NCI-H1417 (cell line): ENCODE measurements at places on chromosomes 16 and 17.

DNA sequence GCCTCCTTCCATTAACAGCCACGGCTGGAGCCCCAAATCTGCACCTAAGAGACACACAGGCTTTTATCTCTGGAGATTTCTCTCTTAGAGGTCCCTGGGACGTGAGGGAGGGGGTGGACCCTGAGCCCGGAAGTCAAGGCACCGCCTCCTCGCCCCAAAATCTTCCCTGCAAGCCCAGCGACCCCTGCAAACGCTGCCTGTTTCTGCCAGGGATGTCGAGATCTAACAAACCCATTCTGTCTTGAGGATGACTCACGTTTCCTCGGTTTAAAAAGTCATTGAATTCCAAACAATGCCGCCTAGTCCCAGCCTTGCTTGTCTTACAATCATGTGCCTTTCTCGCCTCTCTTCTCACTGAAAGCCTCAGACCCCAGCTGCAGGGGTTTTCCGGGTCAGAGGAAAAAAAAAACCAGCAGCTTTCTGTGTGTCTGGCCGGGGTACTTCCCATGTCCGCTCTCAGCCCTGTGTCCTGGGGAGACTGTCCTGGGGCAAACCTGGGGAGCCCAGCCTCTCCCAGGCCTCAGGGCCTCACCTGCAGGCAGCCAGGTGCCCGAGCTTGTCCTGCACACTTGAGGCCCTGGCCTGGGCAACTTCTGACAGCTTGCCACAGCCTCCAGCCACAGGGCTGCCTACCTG is 15.4 kb downstream of the ARL2BP start:
- DNase-seq: no peak

DNA sequence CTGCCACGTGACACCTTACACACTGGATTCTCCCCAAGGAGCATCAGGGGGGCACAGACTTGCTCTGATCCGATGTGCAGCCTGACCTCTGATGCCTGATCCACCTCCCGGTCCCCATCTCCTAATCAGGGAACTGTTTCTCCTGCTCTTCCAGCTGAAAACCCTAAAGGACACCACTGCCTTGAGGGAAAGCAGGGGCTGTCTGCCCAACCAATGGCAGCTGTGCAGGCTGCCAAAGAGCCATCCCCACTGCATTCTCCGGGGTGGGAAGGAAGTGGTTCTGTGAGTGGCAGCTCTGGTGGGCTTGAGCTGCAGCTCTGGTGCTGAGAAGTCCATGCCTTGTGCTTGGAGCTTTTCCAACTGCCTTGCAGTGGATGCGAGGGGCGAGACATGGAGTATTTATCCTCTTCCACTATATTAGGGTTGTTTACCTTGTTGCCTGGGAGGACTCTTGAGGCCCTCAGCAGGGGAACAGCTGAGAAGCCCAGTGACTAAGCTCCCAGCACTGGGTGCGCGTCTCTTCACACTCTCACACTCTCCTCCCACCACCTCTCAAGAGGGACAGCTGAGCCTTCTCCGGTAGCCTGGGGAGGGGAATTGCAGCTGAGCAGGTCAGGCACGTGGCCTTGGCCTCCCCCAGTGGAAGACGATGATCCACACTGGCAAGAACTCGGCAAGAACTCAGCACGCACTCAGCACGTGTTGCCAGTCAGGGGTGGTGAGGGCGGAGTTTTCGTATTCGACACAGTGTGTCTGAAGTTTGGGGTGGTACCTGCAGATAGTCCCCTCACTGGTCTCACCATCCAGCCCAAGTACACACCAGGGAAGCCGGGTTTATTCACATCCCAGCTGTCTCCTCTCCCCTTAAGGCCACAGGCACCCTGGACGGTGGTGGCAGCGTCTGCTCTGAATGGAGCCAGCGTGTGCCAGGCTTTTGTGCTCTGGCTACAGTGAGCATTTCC is 21.1 kb upstream of the SPATA32 start:
- DNase-seq: peak; percentile 75

DNA sequence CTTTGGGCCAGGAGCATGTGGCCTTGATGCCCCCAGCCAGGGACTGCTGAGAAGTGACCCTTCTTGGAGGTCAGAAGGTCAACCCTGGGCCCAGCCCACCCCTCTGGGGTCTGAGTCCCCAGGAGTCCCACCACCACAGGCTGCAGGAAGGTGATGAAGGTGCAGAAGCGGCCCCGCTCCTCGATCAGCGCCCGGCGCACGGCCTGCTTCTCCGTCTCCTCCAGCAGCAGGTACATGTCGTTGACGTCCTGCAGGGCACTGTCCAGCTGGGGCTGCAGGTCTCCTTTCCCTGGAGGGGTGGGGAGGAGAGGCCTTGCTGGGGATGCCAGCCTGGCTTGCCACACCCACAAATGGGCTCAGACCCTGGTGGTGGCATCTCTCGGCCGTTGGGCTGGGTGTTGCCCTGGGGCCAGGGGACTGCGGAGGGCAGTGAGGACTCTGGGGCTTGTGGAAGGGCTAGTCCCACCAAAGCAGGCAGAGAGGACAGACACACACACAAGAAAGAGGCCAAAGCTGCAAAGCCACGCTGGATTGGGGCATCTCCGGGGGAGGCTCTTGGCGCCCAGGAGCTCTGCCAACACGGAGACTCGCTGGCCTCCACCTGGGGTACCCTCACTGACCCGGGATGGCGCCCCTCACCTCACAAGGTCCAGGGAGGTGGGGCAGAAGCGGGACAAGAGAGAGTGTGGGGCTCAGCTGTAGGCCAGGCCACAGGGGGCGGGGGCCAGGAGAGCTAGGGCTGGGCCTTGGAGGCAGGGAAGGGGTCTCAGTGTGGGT is 7.5 kb downstream of the MTSS2 start:
- DNase-seq: no peak

DNA sequence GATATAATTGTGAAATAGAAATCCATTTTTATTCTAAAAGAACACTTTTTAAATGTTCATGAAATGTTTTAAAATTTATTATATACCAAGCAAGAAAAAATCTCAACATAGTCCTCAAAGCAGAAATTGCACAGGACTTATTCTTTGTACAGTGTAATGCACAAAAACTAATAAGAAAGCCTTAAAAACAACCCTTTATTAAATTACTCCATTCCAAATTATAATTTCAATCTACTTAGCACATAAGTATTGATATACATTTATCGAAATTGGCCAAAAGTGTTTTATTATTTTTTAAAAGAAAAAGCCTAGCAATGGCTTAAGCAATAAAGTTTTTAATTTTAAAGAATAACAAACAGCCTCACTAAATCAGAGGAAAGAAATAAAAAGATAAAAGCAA is 19.1 kb downstream of the NLRC5 start:
- no peak for DNase-seq

GRCh38 chr17:16439811-16440351 is 24.5 kb downstream of the TRPV2 start:
- DNase-seq: no peak

- DNase-seq: no peak
These were observed 9.2 kb upstream of the TVP23A start for GRCh38 chr16:10827691-10828341.

- no peak for DNase-seq
These were observed 32.2 kb downstream of the MPHOSPH6 start for GRCh38 chr16:82137822-82138167.

DNA sequence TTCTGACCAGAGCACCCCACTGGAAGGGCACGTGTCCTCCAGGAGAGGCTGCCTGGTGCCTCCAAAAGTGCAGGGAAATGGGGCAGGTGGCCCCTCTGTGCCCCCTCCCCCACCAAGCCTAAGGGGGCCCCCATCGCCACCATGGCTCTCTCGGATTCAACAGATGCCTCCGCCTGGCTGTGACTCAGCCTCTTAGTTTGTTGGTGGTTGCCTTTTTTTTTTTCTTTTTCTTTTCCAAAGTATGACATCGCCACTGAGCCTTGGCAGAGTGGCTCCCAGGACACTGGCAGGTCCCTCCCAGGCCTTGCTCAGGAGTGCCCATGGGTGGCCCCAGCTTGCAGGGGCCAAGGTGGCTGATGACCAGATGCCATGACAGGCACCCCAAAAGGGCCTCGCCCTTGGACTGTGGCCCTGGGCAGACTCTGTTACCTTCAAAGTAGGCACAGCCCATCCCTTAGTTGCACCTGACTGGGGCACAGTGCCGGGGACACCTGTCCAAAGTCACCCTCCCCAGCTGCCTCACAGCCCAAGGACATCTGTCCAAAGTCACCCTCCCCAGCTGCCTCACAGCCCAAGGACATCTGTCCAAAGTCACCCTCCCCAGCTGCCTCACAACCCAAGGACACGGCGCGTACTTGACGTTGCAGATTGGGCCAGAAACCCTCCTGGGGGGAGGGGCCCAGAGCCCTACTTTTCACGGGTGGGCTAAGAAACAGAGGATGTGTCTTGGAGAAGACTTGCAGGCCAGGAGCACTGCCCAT is 29.6 kb downstream of the NPTX1 start:
- DNase-seq: no peak

DNA sequence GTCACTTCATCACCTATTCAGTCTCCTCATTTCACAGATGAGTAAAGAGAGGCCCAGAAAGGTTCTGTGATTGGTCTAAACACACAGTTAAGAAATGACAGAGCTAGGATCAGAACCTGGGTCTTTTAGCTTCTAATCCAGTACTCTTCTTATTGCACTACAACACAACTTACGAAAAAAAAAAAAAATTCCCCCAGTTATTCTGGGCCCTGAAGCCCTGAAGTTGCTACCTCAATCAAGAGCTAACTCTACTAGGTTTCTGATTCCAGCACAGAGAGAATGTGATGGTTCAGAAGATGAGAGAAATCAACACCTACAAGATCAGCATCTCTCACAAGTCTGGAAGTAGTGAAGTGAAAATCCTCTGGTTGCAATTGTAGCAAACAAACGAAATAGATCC is 37.3 kb downstream of the GRB7 start:
- DNase-seq: no peak

DNA sequence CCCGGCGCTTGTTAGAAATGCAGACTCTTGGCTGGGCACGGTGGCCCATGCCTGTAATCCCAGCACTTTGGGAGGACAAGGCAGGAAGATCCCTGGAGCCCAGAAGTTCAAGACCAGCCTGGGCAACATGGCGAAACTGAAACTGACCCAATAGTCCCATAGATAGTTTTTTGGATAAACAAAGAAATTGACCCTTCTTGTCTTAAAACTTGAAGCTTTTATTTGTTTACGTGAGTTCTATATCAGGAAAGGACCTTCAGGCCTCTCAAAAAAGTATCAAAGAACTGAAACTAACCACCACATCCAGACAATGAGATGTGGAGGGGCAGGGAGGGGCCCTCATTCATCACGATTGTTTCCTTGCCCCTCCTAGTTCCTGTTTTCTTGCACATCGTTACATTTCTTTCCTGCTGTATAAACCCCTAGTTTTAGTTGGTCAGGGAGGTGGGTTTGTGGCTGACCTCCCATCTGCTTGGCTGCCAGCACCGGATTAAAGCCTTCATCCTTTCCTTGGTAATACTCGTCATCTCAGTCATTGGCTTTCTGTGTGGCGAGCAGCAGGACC is 29.9 kb upstream of the PRM1 start:
- no peak for DNase-seq

GRCh38 chr16:50902457-50902856 is 160.6 kb downstream of the CYLD start:
- DNase-seq: no peak

DNA sequence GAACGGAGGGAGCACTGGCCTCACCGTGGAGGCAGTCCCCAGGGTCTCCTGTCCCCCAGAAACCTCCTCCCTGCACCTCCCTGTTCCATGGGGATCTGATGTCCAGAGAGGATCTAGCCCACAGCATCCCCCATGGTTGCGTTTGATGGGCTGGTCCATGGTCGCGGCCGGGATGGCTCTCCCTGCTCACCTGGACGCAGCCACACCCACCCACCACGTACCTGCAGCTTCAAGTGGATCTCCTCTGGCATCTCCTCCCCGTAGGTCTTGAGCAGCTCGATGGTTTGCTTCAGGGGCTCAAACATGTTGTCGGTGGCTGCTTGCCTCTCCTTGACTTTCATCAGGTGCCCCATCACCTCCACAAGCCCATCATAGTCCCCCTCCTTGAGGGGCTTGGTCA is 47.9 kb downstream of the DNAH17 start:
- no peak for DNase-seq

DNA sequence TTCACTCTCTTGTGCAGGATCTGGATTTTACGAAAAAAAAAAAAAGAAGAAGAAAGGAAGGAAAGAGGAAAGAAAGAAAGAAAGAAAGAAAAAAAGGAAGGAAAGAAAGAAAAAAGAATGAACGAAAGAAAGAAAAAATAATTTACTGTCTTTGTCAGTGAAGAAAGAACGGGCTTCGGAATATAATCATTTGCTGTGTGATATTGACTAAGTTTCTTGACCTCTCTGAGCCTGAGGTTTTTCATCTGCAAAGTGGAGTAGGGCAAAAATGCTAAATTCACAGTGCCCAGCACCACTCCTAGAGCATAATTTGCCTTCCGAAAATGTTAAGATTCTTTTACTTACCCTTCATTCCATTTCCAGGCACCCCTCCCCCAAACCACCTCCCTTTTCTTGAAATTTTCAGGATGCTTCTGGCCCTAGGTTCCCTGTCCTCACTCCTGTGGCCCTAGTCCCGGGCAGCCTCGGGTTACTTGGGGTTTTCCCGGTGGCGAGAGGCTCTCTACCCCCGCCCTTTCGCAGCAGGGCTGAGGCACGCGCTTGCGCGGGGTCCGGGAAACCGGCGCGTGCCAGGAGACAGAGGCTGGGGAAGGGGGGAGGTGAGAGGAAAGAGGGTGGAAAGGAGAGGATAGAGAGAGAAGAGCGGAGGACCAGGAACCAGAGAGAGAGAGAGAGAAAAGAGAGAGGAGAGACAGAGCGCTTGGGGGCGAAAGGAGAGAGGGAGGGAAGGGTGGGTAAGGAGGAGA is at the start of gene CNTNAP1:
CNTNAP1 (plus strand) TSS at position 556 of the 746 bp plus-strand sequence. CDS start 299 bp downstream, outside the sequence.
- peak; percentile 79 for DNase-seq

- DNase-seq: no peak
These were observed 1.9 kb downstream of the ADAM11 start for GRCh38 chr17:44760474-44761308.

DNA sequence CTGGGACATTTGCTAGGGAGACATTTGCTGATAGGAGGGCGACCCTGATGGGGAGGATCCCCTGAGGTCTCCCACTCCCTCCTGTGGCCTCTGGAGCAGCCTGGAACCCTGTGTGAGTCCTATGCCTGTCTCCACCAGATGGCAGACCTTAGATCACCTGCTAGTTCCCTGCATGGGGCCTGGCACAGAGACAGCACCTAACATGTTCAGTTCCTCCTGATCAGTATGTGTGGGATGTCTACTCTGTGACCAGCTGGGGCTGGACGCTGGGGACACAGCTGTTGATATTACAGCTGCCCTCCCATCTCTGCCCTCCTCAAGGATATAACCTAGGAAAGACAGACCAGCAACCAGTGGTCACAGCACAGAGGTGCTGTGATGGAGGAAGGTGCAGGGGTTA is 1.1 kb upstream of the ADCY7 start:
- DNase-seq: no peak
